ENCODE measurements at places on chromosomes 4 and X. TPM values are rescaled to one million over a fixed set of nuclear protein-coding genes. Genes with fewer than 3 reads are reported as not detected.

GRCh38 chr4:89397441-89397840 lies 89.8 kb upstream of the GPRIN3 start:
- H3K4me1 ChIP-seq = no peaks in the 10 kb centered on the region
- H3K27ac ChIP-seq = no peak overlapping the region
- no peak for DNase-seq
- H3K36me3 ChIP-seq = no peaks in the 10 kb centered on the region
- no peaks in the 10 kb centered on the region for H3K27me3 ChIP-seq

DNA sequence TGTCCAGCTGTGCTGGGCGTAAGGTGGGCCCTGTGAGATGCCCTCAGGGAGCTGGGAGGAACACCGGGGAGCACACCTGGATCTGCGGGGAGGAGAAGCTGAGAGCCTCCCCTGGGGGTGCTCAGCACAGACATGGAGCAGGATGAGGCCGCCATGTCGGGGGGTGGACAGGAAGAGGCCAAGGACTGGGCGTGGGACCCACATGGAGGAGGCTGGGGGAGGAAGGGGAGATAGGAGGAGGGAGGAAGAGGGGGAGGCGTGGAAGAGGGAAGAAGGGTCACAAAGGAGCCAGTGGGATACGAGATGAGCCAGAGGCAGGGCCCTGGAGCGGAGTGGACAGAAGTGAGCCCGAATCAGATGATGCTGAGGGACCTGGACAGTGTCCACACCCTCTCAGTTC lies 66.3 kb downstream of the ZFYVE28 start:
- no peak for DNase-seq
- no peak overlapping the region for H3K27ac ChIP-seq
- H3K27me3 ChIP-seq = no peaks in the 10 kb centered on the region
- no peaks in the 10 kb centered on the region for H3K36me3 ChIP-seq
- H3K4me3 ChIP-seq = no peak overlapping the region
- H3K4me1 ChIP-seq = no peaks in the 10 kb centered on the region

GRCh38 chrX:129659141-129659540 lies 4.4 kb upstream of the APLN start:
- no peak overlapping the region for H3K4me3 ChIP-seq
- DNase-seq = peak; percentile 25
- H3K4me1 ChIP-seq = no peaks in the 10 kb centered on the region
- H3K27me3 ChIP-seq = no peaks in the 10 kb centered on the region

DNA sequence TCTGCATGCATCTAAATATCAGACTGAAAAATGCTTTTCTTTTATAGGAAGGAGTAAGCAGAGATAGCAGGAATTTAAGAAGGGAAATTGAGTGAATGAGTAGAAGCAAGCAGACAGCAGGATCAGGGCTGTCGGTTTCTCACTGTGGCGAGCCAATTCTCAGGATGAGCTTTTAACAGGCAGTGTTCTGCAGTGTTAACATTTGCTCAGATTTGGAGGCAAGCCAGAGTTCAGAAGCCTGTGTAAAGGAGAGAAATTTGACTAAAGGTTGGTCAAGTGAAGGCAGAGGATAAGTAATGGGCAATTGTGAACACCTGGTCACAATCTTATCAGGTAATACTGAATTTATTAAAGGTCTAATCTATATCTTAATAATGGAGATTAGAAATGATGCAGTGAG lies 133.3 kb upstream of the MAGEB16 start:
- H3K4me3 ChIP-seq = no peak overlapping the region
- H3K27ac ChIP-seq = no peak overlapping the region
- no peaks in the 10 kb centered on the region for H3K36me3 ChIP-seq
- H3K4me1 ChIP-seq = no peaks in the 10 kb centered on the region
- DNase-seq = no peak

DNA sequence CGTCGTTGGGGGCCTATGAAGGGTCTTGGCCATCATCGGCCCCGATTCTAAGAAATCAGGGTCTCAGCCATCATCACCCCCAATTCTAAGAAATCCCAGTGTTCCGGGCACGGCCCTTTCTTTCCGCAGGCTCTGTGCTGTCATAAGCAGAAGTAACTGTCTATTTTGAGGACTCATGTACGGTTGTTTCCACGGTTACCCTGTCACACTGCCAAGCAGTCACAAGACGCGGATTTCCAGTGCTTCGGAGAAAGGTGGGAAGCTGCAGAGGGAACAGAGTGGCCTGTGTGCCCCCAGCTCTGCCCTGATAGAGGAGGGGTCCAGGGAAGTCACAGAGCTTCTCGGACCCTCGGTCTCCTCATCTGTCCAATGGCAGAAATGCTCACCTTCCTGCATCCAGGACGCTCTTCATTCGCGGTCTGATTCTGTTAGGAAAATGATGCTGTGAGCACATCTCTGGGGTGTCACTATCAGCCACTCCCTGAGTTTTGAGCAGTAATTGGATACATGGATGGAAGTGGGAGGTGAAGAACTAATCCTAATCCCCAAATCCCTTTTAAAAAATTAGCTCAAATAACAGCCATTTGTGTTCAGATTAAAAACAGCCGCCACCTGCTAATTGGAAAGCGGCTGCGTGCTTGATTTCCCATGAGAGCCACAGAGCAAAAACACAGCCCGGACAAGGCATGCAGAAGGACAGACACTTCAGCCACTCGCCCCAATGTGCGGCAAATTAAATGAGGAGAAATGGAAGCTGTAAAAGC lies 73.1 kb downstream of the WFS1 start:
- peaks cover 7% of the 10 kb centered on the region for H3K4me1 ChIP-seq
- no peak overlapping the region for H3K4me3 ChIP-seq
- DNase-seq = peak; percentile 10

DNA sequence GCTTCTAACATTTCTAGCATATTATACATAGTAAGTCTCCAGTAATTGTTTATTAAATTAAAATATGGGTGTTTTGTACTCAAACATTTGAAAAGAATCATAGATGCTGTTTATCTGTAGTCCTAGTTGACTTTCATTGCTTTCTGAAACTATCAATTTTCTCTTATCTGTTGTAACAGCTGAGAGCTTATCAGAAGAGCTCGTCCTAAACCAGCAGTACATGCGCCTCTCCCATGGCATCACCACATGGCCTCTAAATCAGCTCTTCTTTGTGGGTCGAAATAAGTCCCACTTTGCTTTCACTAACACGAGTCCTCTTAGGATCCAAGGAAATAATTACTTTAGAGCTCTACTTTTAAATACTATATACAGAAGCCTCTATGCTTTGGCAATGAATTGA lies 55.1 kb downstream of the PPP3CA start:
- no peaks in the 10 kb centered on the region for H3K4me1 ChIP-seq
- no peaks in the 10 kb centered on the region for H3K27me3 ChIP-seq
- no peaks in the 10 kb centered on the region for H3K36me3 ChIP-seq
- no peak for DNase-seq

GRCh38 chrX:12390301-12390700 lies 252.0 kb downstream of the FRMPD4 start:
- no peak overlapping the region for H3K4me3 ChIP-seq
- peak; percentile 2 for DNase-seq
- no peak overlapping the region for H3K27ac ChIP-seq
- H3K36me3 ChIP-seq = no peaks in the 10 kb centered on the region

DNA sequence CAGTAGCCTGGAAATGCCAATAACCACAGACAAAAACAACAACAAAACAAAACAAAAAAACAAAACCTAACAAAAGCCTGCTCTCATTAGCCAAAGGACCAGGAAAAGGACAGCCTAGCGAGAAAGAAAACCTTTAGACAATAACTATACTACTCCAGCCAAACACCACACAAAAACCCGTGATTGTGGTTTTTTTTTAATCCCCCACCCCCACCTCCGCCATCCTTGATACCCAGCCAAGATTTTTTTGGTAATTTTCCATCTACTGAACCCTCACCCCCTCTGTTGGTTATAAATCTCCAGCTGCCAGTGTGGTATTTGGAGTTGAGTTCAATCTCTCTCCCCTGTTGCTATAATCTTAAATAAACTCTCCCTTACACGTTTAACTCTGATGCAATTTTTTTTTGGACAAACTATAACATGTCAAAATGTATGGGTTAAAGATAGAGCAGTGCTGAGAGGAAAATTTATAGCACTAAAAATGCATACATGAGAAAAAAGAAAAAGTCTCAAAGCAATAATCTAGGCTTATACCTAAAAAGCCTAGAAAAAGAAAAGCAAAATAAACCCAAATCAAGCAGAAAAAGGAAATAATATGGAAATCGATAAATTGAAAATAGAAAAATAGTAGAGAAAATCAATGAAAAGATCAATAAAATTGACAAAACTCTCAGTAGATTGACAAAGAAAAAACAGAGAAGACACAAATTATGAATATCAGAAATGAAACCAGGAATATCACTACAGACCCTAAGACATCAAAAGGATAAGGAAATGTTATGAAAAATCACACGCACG lies 83.7 kb downstream of the NAT8L start:
- no peak for DNase-seq
- H3K27ac ChIP-seq = no peak overlapping the region
- no peaks in the 10 kb centered on the region for H3K36me3 ChIP-seq
- no peaks in the 10 kb centered on the region for H3K27me3 ChIP-seq
- no peaks in the 10 kb centered on the region for H3K4me1 ChIP-seq
- H3K4me3 ChIP-seq = no peak overlapping the region

GRCh38 chr4:128565054-128565453 lies 244.4 kb upstream of the JADE1 start:
- H3K27ac ChIP-seq = no peak overlapping the region
- no peak for DNase-seq
- no peaks in the 10 kb centered on the region for H3K36me3 ChIP-seq

DNA sequence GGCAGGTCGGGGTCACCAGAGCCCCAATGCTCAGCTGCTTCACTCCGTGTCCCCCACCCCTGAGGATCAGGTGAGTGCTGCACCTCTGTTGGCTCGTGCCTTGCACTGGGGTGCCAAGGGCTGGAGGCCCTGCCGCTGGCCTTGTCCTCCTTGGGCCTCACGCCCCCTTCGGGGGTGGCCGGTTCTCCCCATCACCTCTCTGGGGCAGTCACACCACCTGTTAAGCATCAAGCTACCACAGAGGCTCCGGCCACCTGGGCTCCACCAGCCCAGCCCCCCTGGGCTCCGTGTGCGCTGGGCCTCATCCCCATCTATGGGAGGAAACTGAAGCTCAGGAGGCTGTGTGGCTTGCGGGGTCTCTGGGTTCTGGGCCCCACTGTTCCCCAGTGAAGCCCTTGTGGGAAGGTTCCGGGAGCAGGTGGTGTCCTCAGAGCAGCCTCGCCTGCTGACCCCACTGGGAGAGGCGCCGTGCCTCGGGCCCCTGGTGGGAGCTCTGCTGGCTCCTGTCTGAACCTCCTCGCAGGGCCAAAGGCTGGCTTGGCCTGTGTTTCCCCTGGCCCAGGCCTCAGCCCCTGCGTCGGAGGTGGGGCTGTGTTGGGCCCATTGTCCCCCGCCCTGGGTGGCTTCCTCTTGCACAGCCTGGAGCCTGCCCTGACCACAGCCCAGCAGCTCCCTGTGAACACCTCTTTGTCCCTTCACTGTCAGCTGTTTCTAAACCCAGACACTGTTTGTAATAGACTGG lies 30.8 kb downstream of the DOK7 start:
- no peaks in the 10 kb centered on the region for H3K36me3 ChIP-seq
- no peak overlapping the region for H3K27ac ChIP-seq
- peaks cover 5% of the 10 kb centered on the region for H3K27me3 ChIP-seq
- no peak for DNase-seq
- no peaks in the 10 kb centered on the region for H3K4me1 ChIP-seq
- no peak overlapping the region for H3K4me3 ChIP-seq

- no peaks in the 10 kb centered on the region for H3K36me3 ChIP-seq
- H3K27ac ChIP-seq = no peak overlapping the region
- no peaks in the 10 kb centered on the region for H3K4me1 ChIP-seq
- no peak overlapping the region for H3K4me3 ChIP-seq
- no peak for DNase-seq
- no peaks in the 10 kb centered on the region for H3K27me3 ChIP-seq
Measured at GRCh38 chr4:14596028-14596427, 406.3 kb upstream of the CPEB2 start.

- no peaks in the 10 kb centered on the region for H3K36me3 ChIP-seq
- no peaks in the 10 kb centered on the region for H3K27me3 ChIP-seq
- H3K4me1 ChIP-seq = no peaks in the 10 kb centered on the region
- H3K4me3 ChIP-seq = no peak overlapping the region
- no peak for DNase-seq
- no peak overlapping the region for H3K27ac ChIP-seq
Measured at GRCh38 chr4:154973244-154974035, 192.4 kb downstream of the RBM46 start.

DNA sequence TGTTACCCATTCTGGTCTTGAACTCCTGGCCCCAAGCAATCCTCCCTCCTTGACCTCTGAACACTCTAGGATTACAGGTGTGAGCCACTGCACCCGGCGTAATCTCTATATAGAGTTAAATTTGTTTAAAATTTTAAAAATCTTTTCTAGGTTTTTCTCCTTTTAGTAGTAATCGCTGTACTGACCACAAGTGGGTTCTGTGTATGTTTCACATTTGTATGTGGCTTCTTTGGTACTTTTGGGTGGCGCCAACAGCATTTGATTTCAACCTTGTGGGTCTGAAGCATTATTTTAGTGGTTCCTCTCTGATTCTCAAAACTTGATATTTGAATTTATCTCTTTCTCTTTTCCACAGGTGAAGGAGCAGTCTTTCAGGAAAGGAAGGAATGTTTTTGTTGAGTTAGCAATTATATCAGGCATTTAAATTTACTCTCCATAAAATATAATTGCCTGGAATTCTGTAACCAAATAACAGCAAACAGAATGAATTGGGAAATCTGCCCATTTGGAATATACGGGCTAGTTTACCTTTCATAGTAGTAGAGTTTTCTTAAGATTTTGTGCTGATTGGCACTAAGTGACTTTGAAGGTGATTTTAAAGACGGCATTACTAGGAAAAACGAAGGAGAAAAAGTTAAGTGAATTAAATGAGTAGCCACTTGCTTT lies 29.5 kb downstream of the ARHGAP10 start:
- H3K36me3 ChIP-seq = no peaks in the 10 kb centered on the region
- no peak overlapping the region for H3K4me3 ChIP-seq
- no peak for DNase-seq

- H3K27me3 ChIP-seq = no peaks in the 10 kb centered on the region
- peak; percentile 96 for DNase-seq
- peak within 1 kb of the TSS; percentile 99 for H3K4me3 ChIP-seq
- peaks cover 27% of the 10 kb centered on the region for H3K36me3 ChIP-seq
Measured at GRCh38 chr4:77156912-77157858, at the start of gene CCNG2. TSS of gene CCNG2 (plus strand) at chr4:77157207. CDS start at chr4:77158533, 1,326 bp downstream.

GRCh38 chr4:87026800-87027495 lies 92.1 kb downstream of the AFF1 start:
- peaks cover 28% of the 10 kb centered on the region for H3K4me1 ChIP-seq
- H3K27ac ChIP-seq = no peak overlapping the region
- DNase-seq = no peak
- no peak overlapping the region for H3K4me3 ChIP-seq
- H3K36me3 ChIP-seq = no peaks in the 10 kb centered on the region
- no peaks in the 10 kb centered on the region for H3K27me3 ChIP-seq

- DNase-seq = peak; percentile 79
- no peaks in the 10 kb centered on the region for H3K36me3 ChIP-seq
- H3K27me3 ChIP-seq = no peaks in the 10 kb centered on the region
- no peak overlapping the region for H3K4me3 ChIP-seq
- peaks cover 5% of the 10 kb centered on the region for H3K4me1 ChIP-seq
Measured at GRCh38 chr4:123564758-123565346, 168.3 kb downstream of the SPRY1 start.

- H3K4me3 ChIP-seq = peak overlapping the region; percentile 90
- peak overlapping the region; percentile 78 for H3K27ac ChIP-seq
- DNase-seq = peak; percentile 27
- H3K36me3 ChIP-seq = no peaks in the 10 kb centered on the region
- peaks cover 34% of the 10 kb centered on the region for H3K4me1 ChIP-seq
- H3K27me3 ChIP-seq = no peaks in the 10 kb centered on the region
Measured at GRCh38 chrX:155071694-155072280, 479 bp downstream of the BRCC3 start.

Gene MAP9
- 1.8 TPM for total RNA-seq

Gene RBMX2
- total RNA-seq = 13.7 TPM

Gene IBSP
- not detected for total RNA-seq

Gene F9
- total RNA-seq = not detected

Data from GM23248 (cell line).